GM12878 (cell line): ENCODE measurements at places on chromosomes 7 and 10.

GRCh38 chr10:117000580-117000979 lies 4.4 kb downstream of the SHTN1 start:
- DNase-seq: no peak

GRCh38 chr10:88395677-88396076 lies 187.4 kb downstream of the RNLS start:
- DNase-seq: no peak

DNA sequence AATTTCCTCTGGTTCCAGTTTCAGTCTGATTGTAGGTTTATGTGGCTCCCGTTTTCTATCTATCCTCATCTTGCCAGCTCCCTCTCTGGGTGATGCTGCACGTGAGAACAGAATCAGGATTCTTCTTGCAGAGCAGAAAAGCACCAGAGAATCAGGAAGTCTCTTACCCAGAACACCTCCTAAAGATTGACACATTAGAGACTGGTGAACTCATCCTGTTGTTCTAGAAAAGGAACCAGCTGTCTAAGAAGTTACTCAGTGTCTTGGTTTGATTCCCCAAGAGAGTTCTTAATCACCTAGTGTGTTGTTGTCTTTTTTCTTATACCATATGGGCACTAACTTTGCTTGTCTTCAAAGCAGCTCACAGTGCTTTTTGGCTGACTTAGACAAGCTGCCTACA lies 152.4 kb downstream of the DGKI start:
- peak; percentile 17 for DNase-seq

GRCh38 chr10:25078658-25079431 lies 62.4 kb downstream of the THNSL1 start:
- no peak for DNase-seq

DNA sequence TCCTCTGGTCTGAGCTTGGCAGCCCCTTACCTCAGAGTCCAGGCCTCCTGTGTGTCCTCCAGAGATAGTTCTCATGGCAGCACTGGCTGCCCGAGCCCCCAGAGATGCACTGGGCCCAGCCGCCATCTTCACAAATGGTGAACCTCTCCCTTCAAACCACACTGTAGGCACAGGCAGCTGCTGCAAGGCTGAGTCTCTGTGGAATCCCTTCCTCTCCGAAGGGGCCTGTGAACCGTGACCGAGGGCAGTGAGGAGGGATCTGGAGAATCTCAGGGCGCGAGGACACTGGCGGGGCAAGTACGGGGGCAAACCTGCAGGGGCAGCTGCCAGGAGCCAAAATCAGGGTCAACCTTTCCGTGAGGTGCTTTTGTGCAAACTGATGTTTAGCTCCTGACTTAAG lies 69.5 kb upstream of the CFAP46 start:
- no peak for DNase-seq

DNA sequence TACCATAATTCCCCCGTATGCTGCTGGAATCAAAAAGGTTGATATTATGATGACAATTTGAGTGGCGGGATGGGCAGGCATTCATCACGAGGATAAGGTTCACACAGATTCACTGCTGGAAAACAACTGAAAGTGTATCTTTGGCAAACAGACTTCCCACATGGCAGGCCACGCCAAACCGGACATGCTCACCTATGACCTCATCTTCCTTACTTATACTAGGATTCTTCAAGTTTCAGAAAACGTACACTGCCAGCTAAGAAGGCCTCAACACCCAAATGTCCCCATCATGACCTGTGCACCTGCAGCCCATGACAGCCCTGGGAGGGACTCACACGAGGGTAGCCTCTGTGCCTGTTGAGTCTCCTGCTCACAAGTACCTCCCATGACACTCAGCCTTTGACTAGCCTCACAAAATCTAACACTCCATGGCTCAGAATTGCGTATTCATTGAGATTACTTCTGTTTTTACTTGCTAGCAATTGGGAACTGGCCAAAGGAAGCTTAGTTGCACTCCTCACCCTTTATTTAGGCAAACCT lies 259.0 kb upstream of the GHITM start:
- no peak for DNase-seq

- no peak for DNase-seq
Measured at GRCh38 chr7:114939484-114940097, 17.7 kb downstream of the MDFIC start.

- DNase-seq: no peak
Measured at GRCh38 chr10:42754155-42755027, 28.2 kb upstream of the BMS1 start.

DNA sequence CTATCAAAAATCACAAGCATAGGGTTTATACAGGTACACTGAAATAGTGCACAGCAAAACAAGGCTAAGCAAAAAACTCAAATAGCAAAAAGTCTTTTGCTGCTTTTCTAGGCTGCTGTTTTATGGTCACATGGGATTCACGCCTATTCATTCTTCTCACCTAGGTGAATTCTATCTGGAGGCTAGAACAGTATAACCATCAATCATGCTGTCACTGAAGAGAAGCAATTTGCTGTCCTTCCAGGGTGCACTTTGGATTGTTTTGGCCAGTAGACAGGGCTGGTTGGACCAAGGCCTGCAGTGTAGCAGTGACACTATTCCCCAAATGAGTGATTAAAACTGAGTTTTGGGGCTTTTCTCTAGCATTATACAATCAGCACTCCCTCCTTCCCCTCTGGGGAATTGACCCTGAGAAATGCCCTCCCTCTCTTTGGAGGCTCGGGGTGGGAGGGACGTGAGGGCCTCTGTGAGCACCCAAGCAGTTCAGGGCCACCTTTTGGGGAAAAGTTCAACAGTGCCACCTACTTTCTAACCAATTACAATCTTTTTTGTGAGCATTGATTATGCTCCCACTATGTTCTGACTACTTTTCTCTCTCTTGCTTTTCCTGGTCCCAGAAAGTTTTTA lies 16.2 kb upstream of the SND1 start:
- DNase-seq: no peak

DNA sequence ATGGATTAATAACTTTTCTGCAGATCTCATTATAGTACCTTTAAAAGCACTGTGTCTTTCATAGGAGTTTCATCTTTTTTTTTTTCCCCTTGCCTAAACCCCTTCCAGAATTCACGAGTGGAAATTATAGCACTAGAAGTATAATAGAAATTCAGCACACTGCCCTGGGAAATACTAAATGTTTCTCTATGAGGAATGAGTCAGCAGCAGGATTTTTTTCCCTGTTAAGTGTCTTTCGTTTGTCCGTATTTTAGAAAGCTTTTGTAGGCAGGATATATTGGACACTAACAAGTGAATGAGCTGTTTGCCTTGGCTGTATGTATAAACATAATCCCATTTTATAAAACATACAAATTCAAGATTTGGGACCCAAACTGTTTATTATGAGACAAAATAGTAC lies 105.8 kb downstream of the EXOC4 start:
- no peak for DNase-seq

DNA sequence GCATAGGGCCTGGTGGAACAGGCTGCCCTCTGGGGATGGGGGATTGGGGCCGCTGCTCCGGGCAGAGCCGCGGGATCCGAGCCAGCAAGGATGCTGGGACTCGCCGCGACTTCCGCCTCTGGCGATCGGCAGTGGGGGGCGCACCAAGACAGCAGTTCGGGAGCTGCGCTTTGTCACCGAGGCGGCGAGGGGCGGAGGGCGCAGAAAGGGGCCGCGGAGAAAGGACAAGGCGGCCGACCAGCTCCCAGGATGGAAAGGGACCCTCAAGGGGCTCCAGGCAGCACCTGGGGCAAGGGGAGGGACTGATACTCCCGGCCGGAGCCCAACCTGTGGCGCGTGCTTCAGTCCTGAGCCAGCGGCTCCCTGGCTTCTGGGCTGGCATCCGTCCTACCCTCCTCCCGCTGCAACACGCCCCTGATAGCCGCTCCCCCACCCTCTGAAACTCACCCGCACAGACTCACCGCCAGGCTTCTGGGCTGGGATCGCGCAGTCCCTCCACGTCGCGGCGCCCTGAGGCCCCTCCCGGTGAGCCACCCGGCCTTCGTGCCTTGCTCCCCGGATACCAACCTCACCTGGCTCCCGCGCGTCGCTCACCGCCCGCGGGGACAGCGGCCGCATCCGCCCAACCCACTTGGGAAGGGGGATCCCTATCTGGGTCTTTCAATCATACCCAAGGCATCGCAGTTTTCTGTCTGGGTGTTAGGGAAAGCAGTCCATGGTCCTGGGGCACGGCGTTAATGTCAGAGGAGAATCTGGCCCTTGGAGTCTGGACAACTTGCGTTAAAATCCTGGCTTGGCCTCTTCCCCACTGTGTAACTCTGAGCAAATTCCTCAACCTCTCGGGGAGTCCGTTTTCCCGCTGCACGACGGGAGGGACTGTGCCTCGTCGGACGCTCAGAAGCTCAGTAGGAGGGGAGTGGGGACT lies 7.0 kb upstream of the EVX1 start:
- no peak for DNase-seq

- DNase-seq: no peak
Measured at GRCh38 chr7:138460176-138460648, at the start of gene TRIM24. Gene TRIM24, plus strand, starts transcription at chr7:138460259. Its CDS starts 290 bp downstream, at chr7:138460549.

GRCh38 chr10:12469345-12469744 lies 120.0 kb downstream of the CAMK1D start:
- DNase-seq: no peak

GRCh38 chr10:132252412-132252811 lies 55.3 kb downstream of the STK32C start:
- no peak for DNase-seq

DNA sequence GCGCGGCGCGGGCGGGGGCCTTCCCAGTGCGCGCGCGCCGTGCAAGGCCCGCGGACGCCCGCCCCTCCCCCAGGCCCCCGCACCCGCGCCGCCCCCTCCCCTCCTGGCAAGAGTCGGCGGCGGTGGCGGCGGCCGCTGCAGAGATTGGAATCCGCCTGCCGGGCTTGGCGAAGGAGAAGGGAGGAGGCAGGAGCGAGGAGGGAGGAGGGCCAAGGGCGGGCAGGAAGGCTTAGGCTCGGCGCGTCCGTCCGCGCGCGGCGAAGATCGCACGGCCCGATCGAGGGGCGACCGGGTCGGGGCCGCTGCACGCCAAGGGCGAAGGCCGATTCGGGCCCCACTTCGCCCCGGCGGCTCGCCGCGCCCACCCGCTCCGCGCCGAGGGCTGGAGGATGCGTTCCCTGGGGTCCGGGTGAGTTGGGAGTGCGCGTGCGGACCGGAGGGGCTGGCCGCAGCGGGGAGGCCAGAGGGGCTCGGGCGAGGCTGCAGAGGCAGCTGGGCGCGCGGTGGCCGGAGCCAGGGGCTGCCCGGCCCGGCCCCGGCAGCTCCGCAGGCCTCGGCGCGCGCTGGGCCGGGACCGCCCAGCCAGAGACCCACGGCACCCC lies at the start of gene BMPR1A:
TSS of gene BMPR1A (plus strand) at position 109 of the 602 bp plus-strand sequence. CDS start 119,400 bp downstream, outside the sequence.
- DNase-seq: no peak

GRCh38 chr7:33854178-33854577 lies 51.2 kb upstream of the BMPER start:
- DNase-seq: no peak

- DNase-seq: peak; percentile 56
Measured at GRCh38 chr10:43120929-43121314, 17.3 kb upstream of the CSGALNACT2 start.

DNA sequence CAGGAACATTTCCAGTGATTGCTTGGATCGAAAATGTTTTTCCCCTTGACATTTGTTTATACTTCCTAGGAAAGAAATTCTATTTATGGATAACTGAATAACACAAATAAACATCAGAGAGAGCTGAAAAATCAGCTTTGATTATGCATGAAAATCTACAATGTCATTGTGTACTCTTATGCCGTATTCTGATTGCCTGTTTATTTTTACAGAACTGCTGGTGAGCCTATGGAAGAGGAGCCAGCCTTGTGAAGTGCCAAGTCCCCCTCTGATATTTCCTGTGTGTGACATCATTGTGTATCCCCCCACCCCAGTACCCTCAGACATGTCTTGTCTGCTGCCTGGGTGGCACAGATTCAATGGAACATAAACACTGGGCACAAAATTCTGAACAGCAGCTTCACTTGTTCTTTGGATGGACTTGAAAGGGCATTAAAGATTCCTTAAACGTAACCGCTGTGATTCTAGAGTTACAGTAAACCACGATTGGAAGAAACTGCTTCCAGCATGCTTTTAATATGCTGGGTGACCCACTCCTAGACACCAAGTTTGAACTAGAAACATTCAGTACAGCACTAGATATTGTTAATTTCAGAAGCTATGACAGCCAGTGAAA lies 121.5 kb downstream of the TWIST1 start:
- no peak for DNase-seq

- no peak for DNase-seq
Measured at GRCh38 chr7:40544871-40545303, 410.1 kb downstream of the SUGCT start.

DNA sequence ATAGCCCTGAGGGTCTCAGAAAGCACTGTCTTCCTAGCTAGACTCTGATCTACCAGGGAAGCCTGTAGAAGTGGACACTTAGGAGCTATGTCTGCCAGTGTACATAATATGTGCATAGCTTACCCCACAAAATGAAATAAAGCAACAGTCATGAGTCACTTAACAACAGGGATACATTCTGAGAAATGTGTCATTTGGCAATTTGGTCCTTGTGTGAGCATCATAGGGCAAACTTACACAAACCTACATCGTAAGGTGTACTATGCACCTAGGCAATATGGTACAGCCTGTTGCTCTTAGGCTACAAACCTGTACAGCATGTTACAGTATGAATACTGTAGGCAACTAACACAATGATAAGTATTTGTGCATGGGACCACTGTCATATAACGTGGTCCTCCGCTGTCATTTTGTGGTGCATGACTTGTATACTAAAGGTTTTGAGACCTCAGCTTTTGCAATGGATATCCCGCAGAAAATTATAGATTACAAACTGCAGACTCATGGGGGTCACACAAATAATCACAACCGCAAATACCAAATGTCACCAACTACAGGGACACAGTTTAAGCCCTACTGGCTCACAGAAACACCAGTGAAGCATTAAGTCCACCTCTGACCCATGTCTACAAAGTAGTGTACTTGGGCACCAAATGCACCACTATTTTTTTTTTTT lies 1.7 kb downstream of the URGCP start:
- no peak for DNase-seq

DNA sequence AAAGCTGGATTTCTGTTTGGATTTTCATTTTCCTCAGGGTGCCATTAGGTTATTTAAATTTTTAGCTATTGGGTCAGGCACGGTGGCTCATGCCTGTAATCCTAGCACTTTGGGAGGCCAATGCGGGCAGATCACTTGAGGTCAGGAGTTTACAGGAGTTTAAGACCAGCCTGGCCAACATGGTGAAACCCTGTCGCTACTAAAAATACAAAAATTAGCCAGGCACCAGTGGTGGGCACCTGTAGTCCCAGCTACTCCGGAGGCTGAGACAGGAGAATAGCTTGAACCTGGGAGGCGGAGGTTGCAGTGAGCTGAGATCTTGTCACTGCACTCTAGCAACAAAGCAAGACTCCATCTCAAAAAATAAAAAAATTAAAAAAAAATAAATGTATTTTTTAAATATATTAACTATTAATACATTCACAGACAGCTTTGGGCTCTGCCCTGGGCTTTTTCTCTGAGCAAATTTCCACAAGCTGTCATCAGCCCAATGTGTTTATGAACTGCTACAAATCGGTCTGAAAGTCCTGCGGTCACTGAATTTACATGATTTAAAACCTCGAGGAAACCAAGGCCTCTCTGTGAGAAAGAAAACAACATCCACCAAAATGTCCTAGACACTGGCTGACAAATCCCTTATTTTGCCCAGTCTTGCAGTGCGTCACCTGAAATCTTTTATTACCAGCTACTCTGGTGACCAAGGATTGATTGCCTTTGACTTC lies 19.2 kb upstream of the PLEKHS1 start:
- no peak for DNase-seq
